ENCODE measurements at places on chromosomes 5 and 9. TPM values are rescaled to one million over a fixed set of nuclear protein-coding genes. Genes with fewer than 3 reads are reported as not detected.

ECSCR gene
- 0.55 TPM for total RNA-seq

FAM221B gene
- not detected for total RNA-seq

GALNT10 gene
- 10.0 TPM for total RNA-seq

PPP3R2 gene
- not detected for total RNA-seq

COL27A1 gene
- 9.1 TPM for total RNA-seq

GLRA1 gene
- total RNA-seq, result not detected

Measured in uterine smooth muscle cell (primary cell).